ENCODE measurements at places on chromosomes 5 and 9. TPM values are rescaled to one million over a fixed set of nuclear protein-coding genes. Genes with fewer than 3 reads are reported as not detected.

Gene NDOR1
- 26.9 TPM for total RNA-seq

Gene HTR4
- total RNA-seq = not detected

Gene IL5
- not detected for total RNA-seq

Gene PCDHB7
- total RNA-seq = not detected

Gene GPR151
- total RNA-seq = not detected

Gene COL5A1
- 16.0 TPM for total RNA-seq

Gene DIRAS2
- total RNA-seq = 4.8 TPM

Gene NDUFS6
- 146 TPM for total RNA-seq

All from epithelial cell of proximal tubule (primary cell).